OCI-LY7 (cell line): ENCODE measurements at places on chromosomes 7 and 10. TPM values are rescaled to one million over a fixed set of nuclear protein-coding genes. Genes with fewer than 3 reads are reported as not detected.

Gene ATAD1
- 44.7 and 47.7 TPM in 2 replicates for total RNA-seq

DNA sequence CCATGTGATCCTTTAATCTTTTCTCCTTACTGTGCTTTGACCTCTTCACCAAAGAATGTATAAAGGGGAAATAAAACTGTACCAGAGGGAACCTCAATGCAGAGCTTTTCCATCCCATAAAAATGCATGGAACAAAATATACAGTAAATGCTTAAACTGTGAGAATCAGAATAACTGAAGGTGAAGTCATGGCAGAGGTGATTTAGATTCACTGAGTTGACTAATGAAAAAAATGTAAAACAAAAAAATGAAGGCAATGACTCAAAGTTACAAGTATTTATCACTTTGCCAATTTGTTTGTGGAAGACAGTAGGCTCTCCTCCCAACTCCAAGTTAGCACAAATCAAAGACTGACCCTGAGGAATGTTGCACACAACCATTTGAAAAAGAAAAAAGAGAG, 1331.6 kb upstream of the SORCS1 start:
- DNase-seq = no peak

- no peak for DNase-seq
Observed at GRCh38 chr7:5077740-5078139, 32.1 kb downstream of the RBAK start.

DNA sequence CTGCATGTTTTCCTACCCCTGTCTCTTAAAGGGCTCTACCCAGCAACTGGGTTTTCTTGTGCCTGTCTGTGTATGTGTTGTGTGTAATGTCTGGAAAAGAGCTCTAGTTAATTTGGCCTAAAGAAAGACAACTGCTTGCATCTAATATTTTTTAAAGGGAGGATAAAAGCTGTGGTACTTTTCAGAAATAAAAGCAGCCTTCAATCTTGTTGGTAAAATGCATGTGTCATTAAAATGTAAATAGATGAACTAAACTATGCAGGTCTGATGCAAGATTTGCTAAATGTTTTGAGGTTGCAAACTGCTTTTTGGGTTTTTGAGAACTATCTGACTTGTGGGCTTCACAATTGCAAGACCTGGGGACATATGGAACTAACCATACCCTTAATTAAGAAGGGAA, 445.3 kb downstream of the HTR7 start:
- no peak for DNase-seq

DNA sequence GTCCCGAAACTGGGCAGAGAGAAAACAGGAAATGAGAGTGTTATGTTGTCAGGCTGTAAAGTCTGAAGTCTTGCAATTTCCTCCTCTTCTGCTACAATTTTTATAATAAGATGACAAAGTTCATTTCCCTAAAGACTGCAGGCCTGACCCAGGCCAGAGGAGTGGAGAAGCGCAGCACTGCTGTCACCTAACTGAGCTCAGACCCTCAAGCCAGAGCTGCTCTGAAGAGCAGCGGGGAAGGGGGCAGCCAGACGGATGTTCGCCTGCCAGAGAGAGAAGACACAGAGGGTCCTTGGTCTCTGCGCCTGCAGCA, 12.6 kb upstream of the AOAH start:
- DNase-seq = peak; percentile 41

DNA sequence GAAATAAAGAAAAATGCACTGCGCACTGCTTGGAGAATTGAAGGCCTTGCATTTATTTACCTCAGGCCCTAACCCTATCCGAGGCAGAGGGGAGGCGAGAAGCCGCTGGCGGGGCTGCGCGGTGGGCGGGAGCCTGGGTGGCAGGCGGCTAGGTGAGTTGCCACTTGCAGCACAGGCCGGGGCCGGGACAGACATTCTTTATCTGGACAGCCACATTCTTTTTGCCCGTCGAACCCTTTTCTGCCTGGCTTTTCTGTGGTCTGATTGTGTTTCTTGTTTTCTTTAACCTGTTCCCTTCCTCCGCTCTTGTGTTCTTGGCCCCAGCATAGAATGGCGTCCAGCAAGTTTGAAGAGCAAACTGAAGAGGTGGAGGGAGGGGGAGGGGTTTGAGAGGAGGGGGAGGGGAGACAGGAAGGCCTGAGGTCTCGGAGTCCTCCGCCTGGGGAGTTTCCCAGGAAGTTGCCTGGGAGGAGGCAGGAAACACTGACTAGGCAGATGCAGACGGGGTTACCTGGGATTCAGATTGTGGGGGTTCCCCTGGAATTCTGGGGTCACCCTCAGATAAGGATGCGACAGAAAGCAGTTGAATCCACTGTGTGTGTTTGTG, 5.1 kb downstream of the SHH start:
- DNase-seq = no peak

DNA sequence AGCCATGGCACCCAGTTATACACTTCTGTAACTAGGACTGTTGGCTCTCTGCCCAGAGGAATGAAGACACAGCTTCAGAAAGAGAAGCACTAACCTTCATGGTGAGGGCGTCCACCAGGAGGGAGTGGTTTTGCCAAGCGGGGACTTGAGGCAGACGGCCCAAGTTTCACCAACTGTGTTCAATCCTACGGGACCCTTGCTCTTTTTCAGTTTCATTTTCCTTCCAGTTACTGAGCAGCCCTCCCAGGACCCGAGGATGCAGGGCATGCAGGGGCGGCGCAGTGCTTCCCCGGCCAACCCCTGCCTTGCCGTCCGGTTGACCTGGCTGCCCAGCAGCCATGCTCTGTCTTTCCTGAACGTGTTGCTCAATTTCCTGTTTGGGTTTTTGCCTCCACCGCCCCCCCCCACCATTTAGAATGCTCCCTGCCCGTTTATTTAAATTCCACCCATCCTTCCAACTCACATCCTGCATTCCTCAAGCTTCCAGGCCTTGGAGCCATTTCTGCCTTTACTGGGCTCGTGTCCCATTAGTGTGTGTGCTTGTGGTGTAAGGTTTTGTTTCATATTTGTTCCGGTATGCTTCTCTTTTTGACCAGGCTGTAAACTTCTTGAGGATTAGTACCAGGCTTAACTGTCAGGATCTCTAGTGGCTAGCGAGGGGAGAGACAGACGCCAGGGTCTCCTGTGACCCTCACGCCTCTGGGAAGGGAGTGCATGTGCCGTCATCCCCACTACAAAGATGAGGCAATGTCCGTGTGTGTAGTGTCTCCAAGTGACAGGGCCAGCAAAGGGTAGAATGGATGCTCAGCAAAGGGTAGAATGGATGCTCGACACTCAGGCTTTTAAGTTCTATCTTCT, 31.6 kb downstream of the IL15RA start:
- no peak for DNase-seq

Gene CD36
- not detected in 2 replicates for total RNA-seq

Gene NME8
- not detected in 2 replicates for total RNA-seq

GRCh38 chr7:148754912-148755311, 56.2 kb downstream of the CUL1 start:
- no peak for DNase-seq

GRCh38 chr10:45468079-45468478, 94.1 kb downstream of the ALOX5 start:
- no peak for DNase-seq

DNA sequence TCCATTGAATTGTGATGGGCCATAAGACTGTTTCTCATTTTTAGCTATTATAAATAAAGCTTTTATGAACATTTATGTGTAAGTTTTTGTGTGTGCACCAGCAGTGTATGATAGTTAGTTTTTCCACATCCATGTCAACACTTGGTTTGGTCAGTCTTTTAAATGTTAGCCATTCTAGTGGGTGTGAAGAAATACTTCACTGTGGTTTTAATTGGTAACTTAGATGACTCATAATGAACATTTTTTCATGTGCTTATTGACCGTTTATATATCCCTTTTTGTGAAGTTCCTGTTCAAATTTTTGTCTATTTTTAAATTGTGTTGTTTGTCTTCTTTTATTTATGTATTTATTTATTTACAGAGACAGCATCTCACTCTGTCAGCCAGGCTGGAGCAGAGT, 23.6 kb upstream of the PDK4 start:
- no peak for DNase-seq

Gene ZNF488
- 0.30 and 0.34 TPM in 2 replicates for total RNA-seq

- no peak for DNase-seq
Observed at GRCh38 chr10:35396560-35397434, 60.5 kb downstream of the CCNY start.

- no peak for DNase-seq
Observed at GRCh38 chr7:92076509-92076908, 57.8 kb downstream of the CYP51A1 start.

DNA sequence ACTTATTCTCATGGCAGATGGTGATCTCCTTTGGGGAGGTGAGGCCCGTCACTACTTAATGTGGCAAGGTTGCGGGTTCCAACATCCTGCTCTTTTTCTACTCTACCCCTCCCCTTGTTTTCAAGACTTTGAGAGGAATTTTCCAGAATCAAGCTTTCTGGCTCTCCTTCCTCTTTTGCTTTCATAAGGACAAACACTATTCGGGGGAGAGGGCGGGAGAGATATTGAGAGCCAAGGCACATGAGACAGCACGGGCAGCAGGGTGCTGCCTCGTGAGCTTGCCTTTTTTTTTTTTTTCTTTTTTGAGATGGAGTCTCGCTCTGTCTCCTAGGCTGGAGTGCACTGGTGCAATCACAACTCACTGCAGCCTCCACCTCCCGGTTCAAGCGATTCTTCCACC, 6.9 kb upstream of the PFKFB3 start:
- no peak for DNase-seq

Gene RPEL1
- not detected in 2 replicates for total RNA-seq

DNA sequence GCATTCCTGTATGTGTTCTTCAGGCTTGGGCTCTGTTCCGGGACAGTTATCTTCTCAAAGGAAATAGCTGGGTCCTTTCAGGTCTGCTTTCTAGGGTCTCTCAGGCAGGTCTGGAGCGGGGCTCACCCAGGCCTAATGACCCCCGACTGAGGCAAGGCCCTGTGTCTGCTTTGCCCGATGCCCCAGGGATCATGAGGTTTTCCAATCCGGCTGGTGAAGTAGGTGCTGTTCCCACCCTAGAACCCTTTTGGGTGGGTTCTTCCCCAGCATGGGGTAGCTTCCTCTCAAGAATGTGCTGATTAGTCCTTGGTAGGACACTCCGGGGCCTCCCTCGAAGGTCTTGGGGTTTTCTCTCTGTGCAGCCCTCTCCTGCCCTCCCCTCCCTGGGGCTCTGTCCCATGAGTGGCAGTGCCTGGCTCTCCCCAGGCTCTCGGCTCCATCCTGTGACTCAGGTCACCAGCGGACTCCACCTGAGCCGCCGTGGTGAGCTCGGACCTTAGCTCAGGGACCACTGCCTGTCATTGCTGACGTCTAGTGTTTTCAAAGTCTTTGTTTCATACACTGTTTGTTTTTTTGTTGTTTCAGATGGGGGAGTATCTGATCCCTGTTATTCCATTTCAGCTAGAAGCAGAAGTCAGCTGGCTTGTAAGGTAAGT, 71.0 kb upstream of the NKX6-2 start:
- DNase-seq = no peak

Gene NRG3
- not detected in 2 replicates for total RNA-seq

Gene DPP6
- total RNA-seq = not detected in 2 replicates

GRCh38 chr7:9097565-9098060, 664.2 kb downstream of the NXPH1 start:
- no peak for DNase-seq

GRCh38 chr10:107553470-107553869, 389.0 kb upstream of the SORCS1 start:
- DNase-seq = no peak

Gene ZMIZ2
- total RNA-seq = 79.7 and 91.7 TPM in 2 replicates
